Stimulated activated CD8-positive, alpha-beta memory T cell treated with anti-CD3 and anti-CD28 coated beads, Interleukin-15, amount 100 ng/mL, for 24 hours (primary cell): ENCODE measurements at places on chromosomes 1 and 21.

GRCh38 chr21:28426545-28426944 is 566.1 kb downstream of the LTN1 start:
- DNase-seq, result no peak

DNA sequence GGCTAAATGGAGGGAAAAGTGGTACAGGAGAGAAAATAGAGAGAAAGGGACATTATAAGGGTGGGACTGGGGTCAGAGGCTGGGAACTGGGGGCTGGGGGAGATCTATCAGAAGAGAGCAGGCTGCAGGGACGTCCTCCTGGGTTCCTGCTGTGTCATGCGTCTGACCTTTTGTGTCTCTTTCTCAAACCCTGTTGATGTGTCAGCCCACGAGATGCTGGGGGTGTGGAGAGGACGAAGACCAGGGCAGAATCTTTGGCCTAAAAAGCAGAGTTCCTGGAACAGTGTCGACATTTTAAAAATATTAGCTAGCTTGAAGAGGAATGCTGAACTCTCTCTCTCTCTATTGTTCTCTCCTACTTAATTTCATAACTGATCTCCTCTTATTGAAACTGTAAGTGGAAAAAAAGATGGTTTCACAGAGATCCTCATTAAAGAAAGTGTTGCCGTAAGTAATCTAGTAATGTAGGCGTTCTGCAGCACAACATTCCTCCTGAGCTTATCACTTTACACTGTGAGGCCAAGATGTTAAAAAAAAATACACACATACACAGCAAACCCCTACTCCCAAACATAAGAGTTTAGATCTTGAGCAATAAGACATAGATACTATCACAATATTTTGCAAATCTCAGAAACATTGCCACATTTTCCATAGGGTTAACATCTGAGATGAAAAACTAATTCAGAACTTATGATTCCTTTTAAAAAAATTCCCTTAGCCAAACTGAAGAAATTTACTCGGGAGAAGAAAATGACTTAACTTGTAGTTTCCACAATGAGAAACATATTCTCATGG is 52.6 kb downstream of the RUNX1 start:
- DNase-seq, result no peak

GRCh38 chr1:47872886-47873285 is 124.3 kb downstream of the TRABD2B start:
- no peak for DNase-seq

GRCh38 chr1:41559331-41559730 is 74.8 kb upstream of the EDN2 start:
- no peak for DNase-seq

DNA sequence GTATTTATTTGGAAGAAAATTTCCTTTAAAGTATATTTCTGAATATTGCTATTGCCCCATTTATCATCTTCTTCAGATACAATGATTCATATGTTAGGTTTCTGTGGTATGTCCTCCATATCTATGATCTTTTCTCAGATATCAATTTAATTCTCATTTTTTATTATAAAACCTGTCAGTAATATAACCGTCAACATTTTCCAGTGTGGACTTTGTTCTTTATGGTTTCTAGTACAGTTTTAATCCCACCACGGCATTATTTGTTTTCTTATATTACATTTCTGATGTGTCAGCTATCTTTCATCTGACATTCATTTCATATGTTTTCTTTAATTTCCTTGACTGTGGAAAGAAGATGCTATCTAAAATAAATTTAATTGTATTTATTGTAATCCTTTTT is 97.9 kb downstream of the PLPPR5 start:
- DNase-seq, result no peak
